ENCODE measurements at places on chromosomes 1 and 21.

DNA sequence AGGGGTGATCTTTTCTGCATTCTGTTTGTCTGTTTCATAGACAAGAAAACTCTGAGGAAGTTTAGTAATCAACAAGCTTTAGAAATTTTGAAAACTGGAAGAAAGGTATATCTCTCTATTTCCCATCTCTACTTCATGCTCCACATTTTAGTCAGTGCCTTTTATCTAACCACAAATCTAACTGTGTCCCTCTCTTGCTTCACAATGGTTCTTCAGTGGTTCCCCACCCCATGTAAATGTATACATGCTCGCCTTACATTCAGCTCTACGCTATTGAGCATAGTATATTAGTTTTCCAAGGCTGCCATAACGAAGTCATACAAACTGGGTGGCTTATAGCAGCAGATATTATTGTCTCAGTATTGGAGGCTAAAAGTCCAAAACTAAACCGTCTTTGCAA is 14.4 kb upstream of the SAMSN1 start:
- DNase-seq, result no peak

DNA sequence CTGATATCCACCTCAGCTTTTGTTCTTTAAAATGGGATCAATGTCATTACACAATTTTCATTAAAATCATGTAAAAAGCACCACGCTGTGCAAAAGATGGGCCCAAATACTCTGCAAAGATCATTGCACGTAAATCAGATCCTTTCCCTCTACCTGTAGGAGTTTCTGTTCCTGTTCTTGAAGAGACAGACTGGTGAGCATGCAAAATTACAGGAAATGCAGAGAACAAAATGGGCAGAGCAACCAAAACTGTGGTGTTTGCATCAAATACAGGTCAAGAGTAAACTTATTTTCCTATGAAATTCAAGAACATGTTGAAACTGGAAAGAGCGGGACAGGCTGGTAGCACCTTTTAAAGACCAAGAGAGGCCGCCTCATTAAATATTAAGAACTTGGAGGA is 294.9 kb upstream of the ADGRL2 start:
- no peak for DNase-seq

GRCh38 chr1:208269338-208269666 is 25.1 kb upstream of the PLXNA2 start:
- no peak for DNase-seq

GRCh38 chr1:223089250-223089649 is 53.8 kb downstream of the TLR5 start:
- DNase-seq, result no peak

GRCh38 chr1:151838222-151839081 is 1.2 kb downstream of the C2CD4D start:
- DNase-seq, result no peak

DNA sequence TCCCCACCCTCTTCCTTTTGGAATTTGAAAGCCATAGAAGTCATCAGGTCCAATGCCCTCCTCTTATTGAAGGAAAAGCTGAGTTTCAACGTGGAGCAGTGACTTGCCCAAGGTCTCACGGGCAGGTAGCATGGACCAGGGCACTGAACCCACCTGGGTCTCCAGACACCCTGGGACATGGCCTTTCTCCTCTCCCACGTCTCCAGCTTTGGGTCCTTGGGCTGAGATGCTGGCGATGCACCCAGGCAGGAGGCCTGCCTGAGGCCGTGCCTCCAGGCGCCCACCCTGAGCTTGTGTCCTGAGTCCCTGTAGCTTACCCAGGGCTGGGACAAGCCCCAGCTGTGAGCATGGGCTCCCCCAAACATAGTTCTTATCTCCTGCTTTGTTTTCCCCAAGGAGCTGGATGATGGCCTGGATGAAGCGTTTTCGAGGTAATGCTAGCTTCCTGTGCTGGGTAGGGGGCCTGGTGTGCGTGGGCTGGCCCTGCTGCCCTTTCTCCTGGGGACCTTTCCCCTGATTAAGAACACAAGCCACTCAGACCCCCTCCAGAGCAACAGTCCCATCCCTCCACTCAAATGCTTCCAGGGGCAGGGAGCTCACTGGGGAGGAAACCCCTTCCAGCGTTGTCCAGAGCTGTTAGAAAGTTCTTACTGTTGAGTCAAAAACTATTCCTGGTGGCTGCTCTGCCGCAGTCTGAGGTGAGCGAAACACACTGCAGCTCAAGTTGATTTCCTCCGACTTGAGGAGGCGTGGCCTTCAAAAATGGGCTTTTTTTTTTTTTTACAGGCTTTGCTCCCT is 21.6 kb downstream of the LDLRAP1 start:
- DNase-seq, result no peak

DNA sequence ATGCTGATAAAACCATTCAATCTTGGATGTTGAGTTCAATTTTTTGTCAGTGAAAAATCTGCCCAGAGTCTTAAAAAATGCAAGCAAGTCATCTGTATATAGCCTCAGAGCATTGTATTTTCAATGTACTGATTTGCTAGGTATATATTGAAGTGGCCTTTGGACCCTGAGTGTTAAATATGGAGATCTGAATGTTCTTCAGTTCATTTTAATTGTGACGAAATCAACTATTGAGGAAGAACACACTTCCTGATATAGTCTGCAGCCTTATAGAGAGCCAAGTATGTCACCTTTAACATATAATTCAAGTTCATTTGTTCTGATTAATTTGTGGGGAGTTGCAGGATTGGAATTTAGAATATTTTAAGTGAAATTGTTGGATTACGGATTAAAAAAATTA is 128.1 kb downstream of the ST6GALNAC3 start:
- no peak for DNase-seq

DNA sequence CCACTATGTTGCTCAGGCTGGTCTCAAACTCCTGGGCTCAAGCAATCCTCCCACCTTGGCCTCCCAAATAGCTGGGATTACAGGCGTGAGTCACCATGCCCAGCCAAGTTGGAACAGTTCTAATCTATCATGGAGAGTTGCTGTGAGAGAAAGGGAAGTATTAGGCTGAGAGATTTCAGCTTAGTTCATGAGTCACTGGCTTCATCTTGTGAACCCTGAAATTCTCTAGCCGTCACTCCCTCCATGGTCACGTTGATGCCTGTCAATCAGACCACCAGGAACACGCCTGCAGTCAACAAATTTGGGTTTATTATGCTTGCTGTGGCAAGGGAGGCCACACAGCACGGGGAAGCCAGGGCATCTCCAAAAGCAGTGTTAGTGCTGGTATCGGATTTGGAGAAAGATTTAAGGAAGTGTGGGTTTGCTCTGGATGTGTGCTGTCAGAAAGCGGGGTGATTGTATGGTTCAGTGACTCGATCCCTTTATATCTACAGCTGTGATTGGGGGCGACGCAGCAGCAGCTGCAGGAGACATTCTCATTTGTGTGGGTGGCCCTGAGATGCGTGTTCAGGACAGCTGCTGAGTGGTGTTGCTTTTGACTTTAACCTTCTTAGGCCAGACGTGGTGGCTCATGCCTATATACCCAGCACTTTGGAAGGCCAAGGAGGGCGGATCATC is 18.7 kb downstream of the UQCRHL start:
- DNase-seq, result peak; percentile 53

DNA sequence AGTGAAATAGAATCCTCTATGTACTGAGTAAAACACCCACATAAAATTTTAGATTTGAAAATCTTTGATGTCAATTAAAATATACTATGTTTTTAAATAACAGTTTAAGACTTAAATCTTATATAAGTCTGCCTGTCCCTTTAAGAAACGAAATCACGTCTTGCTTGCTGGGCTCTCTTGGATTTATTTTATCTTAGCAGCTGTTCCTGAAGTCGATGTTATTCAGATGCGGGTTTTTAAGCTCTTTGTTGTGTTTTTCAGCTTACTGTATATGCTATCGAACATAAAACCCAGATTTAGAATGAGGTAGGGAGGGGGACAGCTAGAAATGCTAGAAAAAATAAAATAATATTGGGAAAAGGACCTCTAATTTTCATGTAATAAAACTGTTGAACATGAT is 11.1 kb upstream of the SSX2IP start:
- no peak for DNase-seq

DNA sequence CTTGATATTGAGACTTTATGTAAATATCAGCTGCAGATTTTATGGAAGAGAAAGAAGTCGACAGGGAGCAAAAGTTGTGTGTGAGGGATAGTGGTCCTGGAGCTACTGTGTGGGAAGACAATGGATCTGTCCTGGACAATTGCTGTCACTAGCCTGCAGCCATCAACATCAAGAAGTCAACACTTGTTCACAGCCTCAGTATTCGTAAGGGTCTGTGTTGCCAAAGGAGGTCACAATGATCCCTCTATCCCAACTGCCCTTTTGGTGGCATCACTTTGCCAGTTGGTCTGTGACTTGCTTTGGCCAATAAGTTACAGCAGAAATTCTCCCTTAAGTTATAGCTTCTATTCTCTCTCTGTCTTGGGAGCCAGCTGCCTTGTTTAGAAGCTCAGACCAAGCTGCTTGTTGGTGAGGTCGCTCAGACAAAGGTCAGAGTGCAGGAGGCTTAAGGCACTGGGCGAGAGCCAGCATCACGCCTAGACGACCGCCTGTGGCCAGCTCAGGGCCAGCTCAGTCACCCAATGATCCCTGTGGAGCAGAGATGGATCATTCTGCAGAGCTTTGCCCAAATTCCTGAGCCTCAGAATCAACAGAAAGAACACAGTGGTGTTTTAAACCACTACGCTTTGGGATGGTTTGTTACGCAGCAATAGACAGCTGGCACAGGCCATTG is 134.9 kb downstream of the RHOU start:
- no peak for DNase-seq

GRCh38 chr21:26844258-26845065 is 747 bp downstream of the ADAMTS1 start:
- peak; percentile 51 for DNase-seq

DNA sequence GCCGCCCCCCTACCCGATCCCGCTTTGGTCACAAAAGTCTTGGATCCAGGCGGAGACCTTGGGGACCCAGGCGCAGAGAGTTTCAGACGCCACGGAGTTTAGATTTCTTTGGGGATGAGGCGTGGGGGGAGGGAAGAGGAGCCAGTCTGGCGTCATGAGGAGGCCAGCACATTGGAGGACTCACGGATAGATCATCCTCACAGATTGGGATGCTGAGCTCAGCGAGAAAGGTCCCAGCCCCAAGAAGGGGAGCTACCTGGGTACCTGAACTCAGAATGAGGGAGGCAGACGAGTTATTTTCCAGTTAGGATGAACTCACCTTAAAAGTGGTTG is 393 bp downstream of the ELAPOR1 start:
- DNase-seq, result no peak

- no peak for DNase-seq
Observed at GRCh38 chr1:109136766-109137165, 22.9 kb downstream of the ELAPOR1 start.

GRCh38 chr1:203916756-203917155 is 55.4 kb downstream of the SNRPE start:
- DNase-seq, result no peak

- DNase-seq, result no peak
Observed at GRCh38 chr1:232966663-232967062, 16.3 kb downstream of the NTPCR start.

DNA sequence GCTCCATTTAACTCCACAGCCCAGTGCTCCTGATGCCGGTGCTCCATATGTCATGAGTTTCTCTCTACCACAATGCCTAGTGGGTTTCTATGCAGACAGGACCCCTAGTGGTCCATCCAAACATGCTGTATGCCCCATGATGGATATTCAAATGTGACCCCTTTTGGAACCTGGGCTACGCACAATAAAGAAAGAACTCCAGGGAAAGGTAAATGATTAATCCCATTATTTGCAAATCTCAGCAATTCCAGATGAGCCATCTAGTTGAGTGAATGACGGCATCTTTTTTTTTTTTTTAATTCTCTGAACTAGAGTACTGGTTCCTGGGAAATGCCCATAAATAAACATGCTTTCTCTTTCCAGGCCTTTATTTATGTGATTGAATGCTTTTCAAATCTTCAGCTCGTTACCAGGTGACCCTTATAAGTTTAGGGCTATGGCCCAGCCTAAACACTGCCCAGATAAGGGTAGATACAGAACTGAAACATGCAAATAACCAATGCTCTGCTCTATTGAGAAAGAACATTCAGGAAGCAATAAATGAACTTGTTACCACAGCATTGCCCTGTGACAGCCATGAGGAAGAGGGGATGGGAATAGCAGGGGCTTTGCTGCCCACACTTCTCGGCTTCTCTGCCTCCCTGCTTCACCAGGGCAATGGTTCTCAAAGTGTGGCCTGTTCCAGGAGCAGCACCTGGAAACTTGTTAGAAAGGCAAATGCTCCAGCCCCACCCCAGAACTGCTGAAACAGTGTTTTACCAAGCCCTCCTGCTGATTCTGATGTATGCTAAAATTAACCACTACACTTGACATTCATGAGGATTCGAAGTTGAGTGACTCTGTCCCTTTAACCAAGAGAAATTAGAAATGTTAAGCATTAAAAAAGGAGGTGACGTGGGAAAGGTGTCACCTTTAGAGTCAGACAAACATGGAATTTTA is 151.7 kb downstream of the SEC16B start:
- DNase-seq, result no peak

GRCh38 chr1:228404107-228404720 is 2.4 kb downstream of the TRIM11 start:
- no peak for DNase-seq

DNA sequence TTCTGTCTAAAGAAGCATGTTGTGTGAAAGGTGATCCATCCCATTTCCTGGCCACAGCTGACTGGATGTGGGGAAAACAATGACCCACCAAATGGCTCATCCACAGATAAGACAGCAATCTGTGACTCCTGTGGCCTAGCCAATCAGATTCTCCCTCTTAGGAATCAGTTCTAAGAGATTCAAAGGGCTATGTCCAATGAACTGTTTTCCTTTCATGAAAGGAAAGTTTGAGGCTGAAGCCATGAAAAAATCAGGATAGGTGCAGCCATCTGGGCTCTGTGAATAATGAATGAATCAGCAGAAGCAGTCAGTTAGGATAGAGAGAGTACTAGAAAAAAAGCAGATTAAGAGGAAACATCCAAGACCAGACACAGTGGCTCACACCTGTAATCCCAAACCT is 164.7 kb downstream of the NRIP1 start:
- DNase-seq, result peak; percentile 10

DNA sequence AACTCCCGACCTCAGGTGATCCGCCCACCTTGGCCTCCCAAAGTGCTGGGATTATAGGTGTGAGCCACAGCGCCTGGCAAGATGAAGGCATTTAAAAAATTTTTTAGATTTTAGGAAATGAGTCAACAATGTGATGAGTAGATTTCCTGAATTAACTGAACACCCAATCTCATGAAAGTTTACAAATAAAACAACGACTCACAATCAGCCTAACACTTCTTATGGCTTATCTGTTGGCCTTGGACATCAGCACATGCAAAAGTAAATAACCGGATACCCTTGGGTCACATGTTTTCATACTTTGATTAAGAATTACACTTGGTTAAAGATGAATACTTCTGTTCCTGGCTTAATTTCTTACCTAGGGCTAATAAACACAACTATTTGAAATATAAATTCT is 3.0 kb downstream of the GNG12 start:
- peak; percentile 93 for DNase-seq

- no peak for DNase-seq
Observed at GRCh38 chr1:111571987-111572386, 47.6 kb upstream of the RAP1A start.

- no peak for DNase-seq
Observed at GRCh38 chr21:36904093-36904666, 62.3 kb downstream of the HLCS start.
